ENCODE measurements at places on chromosomes 5 and 9.

DNA sequence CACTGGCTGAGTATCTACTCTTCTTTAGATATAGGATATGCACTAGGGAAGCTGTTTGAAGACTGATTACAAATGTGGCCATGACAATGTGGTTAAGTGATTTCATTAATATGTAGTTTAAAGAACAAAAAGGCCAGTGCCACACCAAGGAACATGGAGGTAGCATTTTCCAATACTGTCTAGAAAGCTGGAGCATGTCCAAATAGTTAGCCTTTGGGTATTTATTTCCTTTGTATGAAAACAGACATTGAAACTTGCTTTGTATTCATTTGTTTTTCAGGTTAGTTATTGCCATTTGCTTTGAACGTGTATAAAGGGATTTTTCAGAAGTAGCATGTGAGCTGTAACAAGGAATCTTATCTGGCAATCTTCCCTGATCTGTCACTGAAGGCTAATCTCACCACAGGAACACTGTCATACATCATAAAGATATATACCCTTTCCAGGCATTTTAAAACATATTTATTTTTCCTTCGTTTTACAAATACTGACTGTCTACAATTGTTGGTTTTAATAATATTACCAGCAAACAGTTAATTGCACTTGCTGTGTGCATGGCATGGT, 93.4 kb downstream of the PLPPR1 start:
- H3K4me3 ChIP-seq = no peak overlapping the region
- no peaks in the 10 kb centered on the region for H3K36me3 ChIP-seq
- no peaks in the 10 kb centered on the region for H3K4me1 ChIP-seq
- DNase-seq = no peak

DNA sequence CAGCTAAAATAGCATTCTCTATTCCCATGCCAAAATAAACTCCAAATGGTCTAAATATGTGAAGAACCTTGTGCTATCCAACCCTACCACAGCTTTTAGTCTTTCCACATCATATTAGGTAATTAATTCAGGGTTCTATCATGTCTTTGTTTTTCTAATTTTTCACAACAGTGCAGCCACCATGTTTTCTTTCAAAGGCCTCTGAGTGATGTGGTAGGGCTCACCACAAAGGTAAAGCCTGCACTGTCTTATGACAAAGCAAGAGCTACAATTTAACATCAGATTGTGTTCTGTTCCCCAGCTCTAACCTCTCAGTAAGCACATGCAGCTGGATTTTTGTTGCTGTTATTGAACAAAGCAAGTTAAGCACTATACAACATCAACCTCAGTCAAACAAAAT, 52.4 kb downstream of the MEF2C start:
- H3K4me3 ChIP-seq = no peak overlapping the region
- H3K36me3 ChIP-seq = no peaks in the 10 kb centered on the region
- H3K27me3 ChIP-seq = no peaks in the 10 kb centered on the region
- DNase-seq = no peak

DNA sequence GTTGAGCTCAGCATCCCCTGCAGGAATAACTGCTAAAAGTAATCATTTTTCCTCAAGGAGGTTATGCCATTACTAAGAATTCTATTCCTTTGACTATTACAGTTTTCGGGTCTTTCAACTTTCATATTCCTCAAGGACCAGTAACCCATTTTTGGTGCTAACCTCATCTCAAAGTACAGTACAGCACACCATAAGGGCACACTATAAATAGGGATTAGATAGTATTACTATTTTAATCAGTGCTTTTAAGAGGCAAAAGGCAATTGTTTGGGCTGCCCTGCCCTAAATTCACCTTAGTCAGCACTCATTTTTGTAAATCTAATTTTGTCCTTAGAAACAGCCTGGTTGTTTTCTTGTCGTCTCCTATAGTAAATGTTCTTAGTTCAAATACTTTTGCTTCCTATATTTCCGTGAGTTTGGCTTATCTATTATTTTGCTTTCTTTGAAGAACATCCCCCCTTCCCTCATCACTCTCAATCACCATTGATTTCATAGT, 13.6 kb upstream of the GARNL3 start:
- no peaks in the 10 kb centered on the region for H3K27me3 ChIP-seq
- no peaks in the 10 kb centered on the region for H3K4me1 ChIP-seq
- H3K27ac ChIP-seq = no peak overlapping the region
- DNase-seq = no peak
- H3K36me3 ChIP-seq = no peaks in the 10 kb centered on the region

- no peak for DNase-seq
- H3K4me1 ChIP-seq = peaks cover 4% of the 10 kb centered on the region
- H3K27me3 ChIP-seq = no peaks in the 10 kb centered on the region
- no peak overlapping the region for H3K27ac ChIP-seq
Observed at GRCh38 chr5:50564079-50564478, 102.4 kb upstream of the PARP8 start.

GRCh38 chr5:100464418-100464817, 70.8 kb upstream of the FAM174A start:
- no peak overlapping the region for H3K4me3 ChIP-seq
- H3K27me3 ChIP-seq = no peaks in the 10 kb centered on the region
- H3K27ac ChIP-seq = no peak overlapping the region

DNA sequence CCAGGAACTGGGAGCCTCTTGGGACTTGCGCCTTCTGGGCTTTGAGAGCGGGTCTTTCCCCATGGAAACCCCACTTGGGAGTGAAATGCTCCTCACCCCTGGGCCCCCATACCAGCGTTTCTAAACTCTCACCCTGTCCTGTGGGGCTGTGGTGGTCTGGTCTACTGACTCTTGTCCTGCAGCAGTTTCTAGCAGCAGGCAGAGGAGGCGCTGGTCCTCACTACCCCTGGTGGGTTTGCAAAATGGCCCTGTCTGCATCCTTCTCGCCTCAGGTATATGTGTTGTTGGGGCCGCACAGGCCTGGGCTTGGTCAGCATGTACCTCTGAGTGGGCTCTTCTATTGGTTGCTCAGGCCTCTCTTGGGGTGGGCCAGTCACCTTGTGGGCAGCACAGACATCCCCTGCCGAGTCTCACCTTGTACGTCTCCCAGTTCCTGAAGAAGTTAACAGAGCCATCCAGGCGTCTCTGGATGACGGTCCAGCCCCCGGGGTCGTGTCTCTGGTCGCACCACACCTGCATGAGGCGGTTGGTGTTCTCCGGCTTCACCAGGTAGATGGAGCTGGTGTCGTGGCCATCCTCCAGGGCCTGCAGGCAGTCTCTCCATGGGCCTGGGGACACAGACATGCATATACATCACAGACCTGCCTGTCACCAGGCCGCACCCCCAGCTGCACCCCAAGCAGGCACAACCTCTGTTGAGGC, 29.0 kb downstream of the ANGPTL2 start:
- H3K27ac ChIP-seq = no peak overlapping the region
- H3K36me3 ChIP-seq = no peaks in the 10 kb centered on the region
- H3K4me1 ChIP-seq = no peaks in the 10 kb centered on the region
- H3K4me3 ChIP-seq = no peak overlapping the region
